ENCODE measurements at places on chromosomes 1 and 21.

DNA sequence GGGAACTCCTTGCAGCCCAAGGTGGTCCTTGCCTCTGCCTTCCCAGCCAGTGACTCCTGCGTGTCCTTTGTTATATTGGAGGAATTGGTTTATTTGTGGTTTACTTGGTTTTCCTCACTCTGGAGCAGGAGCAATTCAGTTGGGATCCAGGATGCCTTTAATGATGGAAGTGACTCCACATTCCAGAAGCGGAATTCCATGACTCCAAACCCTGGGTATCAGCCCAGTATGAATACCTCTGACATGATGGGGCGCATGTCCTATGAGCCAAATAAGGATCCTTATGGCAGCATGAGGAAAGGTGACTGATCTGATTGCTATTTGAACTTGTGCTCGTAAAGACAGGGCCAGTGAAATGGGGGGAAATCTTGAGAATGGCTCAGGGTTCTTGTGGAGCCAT is 15.1 kb upstream of the PIGV start:
- peak; percentile 100 for DNase-seq

GRCh38 chr1:187244623-187245022 is 415.9 kb downstream of the PLA2G4A start:
- DNase-seq: peak; percentile 10

DNA sequence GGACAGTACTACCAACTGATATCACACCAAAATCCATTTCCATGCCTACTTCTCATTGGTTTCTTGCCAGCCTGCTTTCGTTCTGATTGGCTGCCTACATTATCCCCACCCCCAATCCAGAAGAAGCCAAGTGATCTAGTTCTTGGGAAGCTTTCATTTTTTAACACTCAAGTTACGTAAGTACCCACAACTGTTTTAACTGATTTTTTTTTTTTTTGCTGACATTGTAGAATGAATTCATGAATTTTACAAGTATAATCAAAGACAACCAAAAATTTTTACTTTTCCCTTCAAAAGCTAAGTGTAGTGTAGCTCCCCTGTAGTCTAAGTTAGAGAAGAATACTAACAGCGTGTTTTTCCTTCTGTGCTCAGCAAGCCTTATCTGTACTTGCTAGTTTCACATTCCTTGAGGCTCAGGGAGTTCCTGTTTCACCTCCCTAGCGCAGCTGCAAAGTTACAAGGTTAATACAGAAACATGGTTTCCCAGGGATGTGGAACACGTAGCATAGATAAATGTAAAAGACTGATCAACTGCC is at the start of gene SLC9C2:
TSS of gene SLC9C2 (minus strand) at position 17 of the 536 bp plus-strand sequence. CDS start 1,296 bp downstream, outside the sequence.
- DNase-seq: no peak

DNA sequence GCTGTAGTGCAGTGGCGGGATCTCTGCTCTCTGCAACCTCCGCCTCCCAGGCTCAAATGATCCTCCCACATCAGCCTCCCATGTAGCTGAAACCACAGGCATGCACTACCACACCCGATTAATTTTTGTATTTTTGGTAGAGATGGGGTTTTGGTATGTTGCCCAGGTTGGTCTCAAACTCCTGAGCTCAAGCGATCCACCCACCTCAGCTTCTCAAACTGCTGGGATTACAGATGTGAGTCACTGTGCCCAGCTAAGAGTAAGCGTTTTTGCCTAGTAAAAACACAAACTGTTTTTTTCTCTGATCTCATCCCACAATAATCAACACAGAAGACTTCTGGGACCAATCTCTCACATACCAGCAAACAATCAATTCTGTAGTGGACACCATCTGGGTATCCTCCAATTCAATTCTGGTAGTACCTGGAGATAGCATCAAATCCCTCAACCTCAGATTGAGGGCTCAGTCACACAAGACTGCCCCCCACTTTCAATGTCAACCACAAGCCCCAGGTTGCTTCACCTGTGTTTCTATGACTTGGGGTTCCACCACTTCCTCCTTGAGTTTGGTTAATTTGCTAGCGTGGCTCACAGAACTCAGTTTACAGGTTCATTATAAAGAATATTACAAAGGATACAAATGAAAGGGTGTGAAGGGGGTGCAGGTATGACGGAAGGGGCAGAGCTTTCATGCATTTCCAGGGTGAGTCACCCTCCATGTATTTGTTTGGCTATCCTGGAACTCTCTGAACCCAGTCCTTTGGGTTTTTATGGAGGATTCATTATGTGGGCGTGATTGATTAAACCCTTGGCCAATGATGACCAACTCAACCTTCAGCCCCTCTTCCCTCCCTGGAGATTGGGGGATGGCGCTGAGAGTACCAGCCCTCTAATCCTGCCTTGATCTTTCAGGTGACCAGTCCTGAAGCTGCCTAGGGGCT is 40.0 kb upstream of the RHOU start:
- no peak for DNase-seq

DNA sequence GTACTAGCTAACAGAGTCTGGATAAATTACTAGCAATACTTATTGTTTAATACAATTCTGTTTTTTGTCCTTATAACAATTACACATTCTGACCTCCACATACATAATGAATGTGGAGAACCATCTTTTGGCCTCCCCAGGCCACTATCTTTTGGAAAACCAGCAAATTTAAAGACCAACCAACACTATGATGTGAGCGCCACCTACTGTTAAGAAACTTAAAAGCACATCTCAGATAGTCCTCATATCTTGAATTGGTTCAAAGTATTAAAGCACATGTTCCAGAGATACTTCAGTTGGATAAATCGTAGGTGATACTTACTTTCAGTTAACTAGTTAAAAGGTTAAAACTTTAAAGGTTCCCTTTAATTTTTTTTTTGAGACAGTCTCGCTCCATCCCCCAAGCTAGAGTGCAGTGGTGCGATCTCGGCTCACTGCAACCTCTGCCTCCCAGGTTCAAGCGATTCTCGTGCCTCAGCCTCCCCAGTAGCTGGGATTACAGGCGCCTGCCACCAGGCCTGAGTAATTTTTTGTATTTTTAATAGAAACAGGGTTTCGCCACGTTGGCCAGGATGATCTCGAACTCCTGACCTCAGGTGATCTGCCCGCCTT is 29.3 kb upstream of the USP1 start:
- peak; percentile 56 for DNase-seq

GRCh38 chr1:215052256-215053015 is 30.1 kb upstream of the KCNK2 start:
- peak; percentile 92 for DNase-seq

- DNase-seq: peak; percentile 48
Observed at GRCh38 chr1:209890641-209891330, 47.2 kb upstream of the SYT14 start.

GRCh38 chr1:76079475-76080227 is 5.1 kb downstream of the ST6GALNAC3 start:
- DNase-seq: no peak

- no peak for DNase-seq
Observed at GRCh38 chr1:240468656-240469055, 143.3 kb downstream of the GREM2 start.

GRCh38 chr1:35085421-35085820 is 6.2 kb downstream of the ZMYM1 start:
- no peak for DNase-seq

DNA sequence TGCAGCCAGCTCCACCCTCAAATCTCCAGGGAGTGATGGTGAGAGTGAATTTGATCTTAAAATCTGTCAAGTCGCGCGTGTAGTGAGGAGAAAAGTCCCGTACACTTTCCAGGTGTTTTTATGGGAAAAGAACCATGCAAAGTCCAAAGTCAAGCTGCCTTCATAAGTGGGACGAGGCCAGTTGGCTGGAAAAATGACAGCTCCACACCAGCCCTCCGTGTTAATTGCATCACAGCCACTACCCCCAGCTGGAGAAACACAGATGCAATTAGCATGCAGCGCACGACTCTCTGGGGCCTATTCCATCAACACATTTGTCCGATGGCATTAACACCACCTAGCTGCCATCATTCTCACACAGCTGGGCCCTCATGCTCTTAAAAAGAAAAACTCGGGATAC is 68.4 kb downstream of the KLHDC7A start:
- DNase-seq: no peak

DNA sequence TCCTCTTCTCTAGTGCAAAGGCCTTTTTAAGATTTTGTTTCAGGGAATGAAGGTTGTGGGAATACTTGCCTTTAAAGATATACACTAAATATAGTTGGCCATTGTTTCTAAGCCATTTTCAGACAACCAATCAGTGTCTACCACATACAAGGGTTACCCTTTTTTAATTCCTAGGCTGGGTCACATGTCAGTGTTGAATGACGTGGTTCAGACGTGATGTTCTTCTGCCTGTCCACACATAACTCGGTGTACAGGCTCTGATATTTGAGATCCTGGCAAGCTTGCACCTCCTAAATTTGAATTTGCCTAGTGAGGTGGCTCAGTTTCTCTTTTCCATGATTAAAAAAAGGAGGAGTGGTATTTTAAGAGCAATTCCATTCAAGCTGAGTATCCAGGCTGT is 38.8 kb downstream of the DTL start:
- DNase-seq: no peak

Measured in fibroblast of skin of right quadriceps (primary cell).